Breast epithelium (tissue), 4 donors: ENCODE measurements at places on chromosomes 1 and 21. TPM values are rescaled to one million over a fixed set of nuclear protein-coding genes. Genes with fewer than 3 reads are reported as not detected.

GRCh38 chr1:94773296-94773809 is 46.8 kb upstream of the SLC44A3 start:
- H3K4me3 ChIP-seq = no peak overlapping the region
- H3K27ac ChIP-seq = no peak overlapping the region
- H3K4me1 ChIP-seq = no peaks in the 10 kb centered on the region

DNA sequence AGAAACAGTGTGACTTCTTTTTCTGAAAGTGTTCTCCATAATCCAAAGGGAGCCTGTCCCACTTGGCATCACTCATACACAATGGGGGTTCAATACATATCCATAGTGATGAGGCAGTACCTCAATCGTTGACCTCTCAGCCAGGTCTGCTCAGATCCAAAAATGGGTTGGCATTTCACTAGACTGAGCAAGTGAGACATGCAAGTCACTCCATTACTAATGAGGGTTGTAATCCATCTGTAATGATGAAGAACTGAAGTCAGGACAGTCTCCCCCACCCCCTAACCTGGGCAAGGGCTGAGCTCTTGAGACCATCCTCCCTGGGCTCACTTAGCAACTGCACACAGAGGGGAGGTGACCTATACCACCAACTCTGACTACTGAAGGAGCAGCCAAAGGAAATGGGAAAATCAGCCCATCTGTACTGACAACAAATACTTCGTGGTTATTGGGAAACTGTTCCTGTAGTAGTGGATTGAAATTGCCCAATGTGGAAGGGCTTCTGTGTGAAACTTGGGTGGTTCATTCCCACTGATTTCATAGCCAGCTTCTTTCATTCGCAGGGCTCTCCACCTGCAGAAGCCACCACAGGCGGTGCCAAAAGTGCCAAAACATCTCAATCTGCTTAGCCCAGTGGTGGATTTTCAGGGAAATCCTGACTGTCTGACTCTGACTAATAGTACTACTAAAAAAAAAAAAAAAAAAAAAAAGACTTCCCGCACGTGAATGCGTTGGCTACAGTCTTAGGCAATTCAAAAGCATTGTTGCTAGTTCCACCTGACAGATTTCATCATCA is 5.0 kb downstream of the NGF start:
- no peaks in the 10 kb centered on the region for H3K4me1 ChIP-seq
- peak overlapping the region; percentile 33 for H3K27ac ChIP-seq
- H3K4me3 ChIP-seq = no peak overlapping the region
- no peaks in the 10 kb centered on the region for H3K36me3 ChIP-seq
- H3K27me3 ChIP-seq = no peaks in the 10 kb centered on the region
- no peak for DNase-seq

Gene FMN2
- total RNA-seq = 3.3 TPM

DNA sequence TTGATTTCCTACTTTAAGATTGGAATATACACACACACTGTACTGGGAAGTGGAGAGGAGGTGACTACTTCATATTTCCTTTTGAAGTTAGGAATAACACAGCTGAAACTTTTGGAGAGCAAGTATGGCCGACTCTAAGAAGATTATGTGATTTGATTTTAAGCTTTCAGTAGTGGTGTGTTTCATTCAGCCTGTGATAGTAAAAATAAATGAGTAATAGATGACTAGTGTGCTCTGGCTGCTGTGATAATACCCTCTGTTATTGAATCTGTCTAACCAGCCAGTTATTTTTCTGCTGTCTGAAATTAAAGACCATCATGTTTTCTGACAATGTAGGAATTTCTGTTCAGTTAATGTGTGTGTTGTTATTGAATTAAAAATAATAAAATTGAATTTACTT is 48.3 kb downstream of the CTTNBP2NL start:
- no peak overlapping the region for H3K27ac ChIP-seq
- H3K4me1 ChIP-seq = no peaks in the 10 kb centered on the region
- no peaks in the 10 kb centered on the region for H3K27me3 ChIP-seq
- no peak for DNase-seq
- H3K4me3 ChIP-seq = no peak overlapping the region

Gene SLC37A1
- 18.4 TPM for total RNA-seq
